ENCODE measurements at places on chromosomes 6 and 20.

DNA sequence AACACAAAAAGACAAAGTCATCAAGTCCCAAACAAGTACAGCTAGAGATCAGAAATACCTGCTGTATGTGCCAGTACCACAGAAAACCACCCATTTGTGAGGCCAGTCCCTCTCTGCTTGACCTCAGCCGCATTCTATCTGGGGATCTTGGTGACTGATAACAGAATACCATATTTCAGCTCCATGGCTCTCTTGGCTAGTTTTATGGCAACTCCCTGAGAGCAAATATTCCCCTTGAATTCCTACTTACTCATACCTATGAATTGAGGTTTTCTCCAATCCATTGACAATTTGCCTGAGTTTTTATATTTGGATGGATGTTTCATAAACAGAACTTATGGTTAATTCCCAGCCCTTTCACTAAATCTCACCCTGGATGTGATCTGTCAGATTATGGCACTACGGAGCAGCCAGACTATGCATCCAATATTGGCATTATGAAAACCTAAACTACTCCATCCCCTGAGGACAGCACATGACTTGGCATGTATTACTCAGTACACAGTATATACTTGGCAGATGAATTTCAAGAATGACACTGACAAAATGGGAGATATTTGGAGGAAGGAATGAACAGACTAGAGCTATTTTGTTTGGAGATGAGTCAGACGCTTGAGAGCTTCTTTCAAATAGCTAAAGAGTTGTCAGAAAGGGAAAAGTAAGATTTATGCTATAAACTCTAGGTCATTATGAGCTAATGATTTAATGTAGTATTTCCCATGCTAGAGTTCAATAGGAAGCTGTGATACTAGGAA lies 95.7 kb downstream of the PRDM1 start:
- H3K27ac ChIP-seq, result no peak overlapping the region
- H3K4me3 ChIP-seq, result no peak overlapping the region
- H3K36me3 ChIP-seq, result peaks cover 11% of the 10 kb centered on the region
- peaks cover 6% of the 10 kb centered on the region for H3K4me1 ChIP-seq
- DNase-seq, result no peak

GRCh38 chr6:30446259-30446658 lies 43.0 kb upstream of the HLA-E start:
- peaks cover 10% of the 10 kb centered on the region for H3K4me1 ChIP-seq
- no peak overlapping the region for H3K4me3 ChIP-seq
- no peaks in the 10 kb centered on the region for H3K36me3 ChIP-seq
- H3K27me3 ChIP-seq, result peaks cover 71% of the 10 kb centered on the region

GRCh38 chr20:31915491-31916280 lies 36.2 kb downstream of the PDRG1 start:
- DNase-seq, result no peak
- H3K27me3 ChIP-seq, result peaks cover 3% of the 10 kb centered on the region
- H3K27ac ChIP-seq, result no peak overlapping the region
- H3K4me1 ChIP-seq, result peaks cover 45% of the 10 kb centered on the region

GRCh38 chr6:35725721-35726438 lies 11.0 kb upstream of the ARMC12 start:
- peaks cover 75% of the 10 kb centered on the region for H3K4me1 ChIP-seq
- H3K27me3 ChIP-seq, result no peaks in the 10 kb centered on the region
- no peak for DNase-seq
- H3K4me3 ChIP-seq, result peak overlapping the region; percentile 58
- no peak overlapping the region for H3K27ac ChIP-seq

DNA sequence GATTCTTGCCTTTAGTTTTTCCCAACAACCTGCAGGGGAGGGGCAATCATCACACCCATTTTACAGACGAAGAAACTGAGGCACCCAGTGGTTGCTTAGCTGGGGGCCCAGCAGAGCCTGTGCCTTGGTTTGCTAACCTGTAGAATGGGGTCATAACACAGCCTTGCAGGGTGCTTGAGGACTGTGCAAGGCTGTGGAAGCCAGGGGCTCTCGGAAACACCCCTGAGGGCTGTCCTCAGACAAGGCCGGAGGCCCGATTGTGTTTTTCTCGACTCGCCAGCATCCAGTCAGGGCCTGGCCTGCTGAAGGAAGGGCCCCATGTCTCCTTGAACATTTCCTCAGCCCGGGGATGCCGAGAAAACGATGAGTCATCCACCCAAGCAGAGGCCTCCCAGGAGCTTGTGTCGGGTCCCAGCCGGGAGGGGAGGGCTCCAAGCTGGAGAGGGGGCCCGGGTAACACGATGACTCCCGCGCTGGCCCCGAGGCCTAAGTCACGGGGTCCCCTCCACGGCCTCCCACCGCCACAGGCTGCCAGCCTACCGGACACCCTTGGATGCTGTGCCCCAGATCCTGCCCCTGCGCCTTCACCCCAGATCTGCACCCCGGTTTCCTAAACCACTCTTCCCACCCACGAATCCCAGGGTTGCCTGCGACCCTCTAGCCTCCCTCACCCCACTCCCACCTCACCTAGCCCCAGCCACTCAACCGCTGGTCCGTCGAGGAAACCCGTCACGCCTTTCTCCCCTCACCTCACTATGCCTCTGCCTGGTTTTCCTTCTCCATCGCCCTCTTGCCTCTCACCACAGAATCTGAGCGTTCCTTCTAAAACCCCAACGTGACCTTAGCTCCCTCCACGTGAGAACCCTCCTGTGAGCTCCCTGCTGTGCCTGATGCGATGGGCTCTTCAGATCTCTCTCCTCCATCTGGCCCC lies 10.6 kb downstream of the NOL4L start:
- no peak overlapping the region for H3K27ac ChIP-seq
- no peaks in the 10 kb centered on the region for H3K36me3 ChIP-seq
- no peak for DNase-seq
- H3K27me3 ChIP-seq, result peaks cover 3% of the 10 kb centered on the region

GRCh38 chr20:61184194-61184593 lies 67.9 kb upstream of the CDH4 start:
- H3K4me3 ChIP-seq, result no peak overlapping the region
- peaks cover 35% of the 10 kb centered on the region for H3K4me1 ChIP-seq
- H3K27ac ChIP-seq, result no peak overlapping the region
- no peak for DNase-seq

DNA sequence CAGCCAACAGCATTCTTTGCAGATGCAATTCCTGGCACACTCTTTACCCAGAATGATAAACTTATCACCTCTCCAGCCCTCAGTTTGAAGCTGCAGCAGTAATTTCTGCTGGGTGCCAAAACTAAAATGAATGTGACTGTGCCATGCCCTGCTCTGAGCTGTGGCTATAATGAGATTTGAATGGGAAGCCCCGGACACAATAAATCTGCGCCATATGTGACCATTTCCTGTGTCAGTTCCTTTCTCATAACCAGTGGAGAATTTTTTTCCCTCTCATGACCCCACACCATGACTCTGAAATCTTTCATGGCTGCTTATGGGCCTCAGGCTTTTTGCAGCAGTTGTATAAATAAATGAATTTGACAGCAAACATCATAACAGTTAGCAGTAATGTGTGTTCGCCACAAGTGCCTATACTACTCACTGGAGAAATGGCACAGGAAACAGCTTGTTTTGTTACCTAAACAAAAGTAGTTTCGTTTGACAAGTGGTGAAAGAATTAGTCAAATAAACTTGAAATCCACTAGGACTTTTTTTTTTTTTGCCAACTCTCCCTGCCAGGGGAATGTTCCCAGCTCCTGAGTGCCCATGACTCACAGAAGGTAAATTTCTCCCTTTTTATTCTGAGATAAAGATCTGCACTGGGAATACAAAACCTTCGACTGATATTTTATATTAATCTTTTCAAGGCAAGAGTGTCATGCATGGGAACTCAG lies 408.4 kb downstream of the PKHD1 start:
- no peak overlapping the region for H3K27ac ChIP-seq
- no peak for DNase-seq
- H3K4me1 ChIP-seq, result no peaks in the 10 kb centered on the region

GRCh38 chr6:92967362-92967761 lies 452.0 kb downstream of the EPHA7 start:
- peak overlapping the region; percentile 23 for H3K27ac ChIP-seq
- no peak overlapping the region for H3K4me3 ChIP-seq
- DNase-seq, result peak; percentile 3
- H3K4me1 ChIP-seq, result peaks cover 13% of the 10 kb centered on the region

GRCh38 chr6:22064558-22064957 lies 232.3 kb downstream of the PRL start:
- no peak overlapping the region for H3K4me3 ChIP-seq
- H3K36me3 ChIP-seq, result peaks cover 82% of the 10 kb centered on the region
- H3K4me1 ChIP-seq, result peaks cover 42% of the 10 kb centered on the region
- no peaks in the 10 kb centered on the region for H3K27me3 ChIP-seq
- no peak overlapping the region for H3K27ac ChIP-seq

Measured in nephron progenitor cell (in vitro differentiated cells).